ENCODE measurements at places on chromosomes 12 and 14.

DNA sequence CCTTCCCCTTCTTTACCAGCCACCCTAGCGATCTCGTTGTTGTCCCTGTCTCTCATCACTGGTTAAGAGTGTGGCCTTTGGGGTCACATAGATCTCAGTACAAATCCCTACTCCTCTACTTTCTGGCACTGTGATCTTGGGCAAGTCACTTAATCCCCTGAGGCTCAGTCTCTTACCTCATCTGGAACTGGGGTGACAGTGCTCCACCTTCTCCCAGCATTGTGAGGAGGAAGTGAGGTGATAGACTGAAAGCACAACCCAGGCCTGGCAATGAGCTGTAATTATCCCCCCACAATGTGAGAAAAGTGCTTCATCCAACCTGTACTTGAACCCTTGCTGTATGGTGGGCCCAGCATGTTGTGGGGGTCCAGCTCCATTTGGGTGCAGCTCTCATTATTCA is 48.0 kb downstream of the IRAK3 start:
- DNase-seq = no peak

GRCh38 chr14:52051251-52051650 is 17.6 kb downstream of the NID2 start:
- DNase-seq = no peak

GRCh38 chr14:104137297-104138097 is 890 bp upstream of the KIF26A start:
- no peak for DNase-seq

DNA sequence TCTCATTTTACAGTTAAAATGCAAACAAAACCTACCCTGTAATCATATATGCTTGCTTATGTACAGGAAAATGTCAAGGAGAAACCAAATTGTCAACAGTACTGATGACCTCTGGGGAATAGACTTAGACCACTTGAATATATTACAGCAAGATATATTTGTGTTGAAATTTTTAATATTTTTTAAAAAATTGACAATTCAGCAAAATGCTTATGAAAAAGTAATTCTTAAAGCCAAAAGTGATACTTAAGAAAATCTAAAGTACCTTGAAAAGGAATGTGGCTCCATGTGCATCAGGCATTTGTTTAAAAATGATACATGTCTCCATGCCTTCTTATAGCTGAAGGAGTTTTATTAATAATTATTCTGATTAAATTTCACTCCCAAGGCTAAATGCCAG is 49.2 kb downstream of the PTPN21 start:
- no peak for DNase-seq

DNA sequence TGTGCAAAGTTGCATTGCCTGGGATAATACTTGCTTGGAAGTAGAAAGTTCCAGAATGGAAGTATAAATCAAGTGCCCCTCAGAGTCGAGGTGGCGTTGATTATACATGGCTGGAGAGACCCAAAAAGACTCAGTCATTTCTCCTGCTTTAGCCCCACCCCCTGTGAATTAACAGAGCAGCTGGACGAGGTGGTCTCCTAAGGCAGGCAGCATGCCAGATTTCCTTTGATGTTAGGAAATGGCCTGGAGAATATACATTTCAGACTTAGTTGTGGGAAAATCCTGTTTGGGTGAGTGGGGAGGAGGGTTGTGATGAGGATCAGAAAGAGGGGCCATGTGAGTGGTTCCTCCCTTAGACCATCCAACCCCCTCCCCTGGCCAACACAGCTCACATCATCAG is 406.1 kb upstream of the TMPO start:
- DNase-seq = no peak

DNA sequence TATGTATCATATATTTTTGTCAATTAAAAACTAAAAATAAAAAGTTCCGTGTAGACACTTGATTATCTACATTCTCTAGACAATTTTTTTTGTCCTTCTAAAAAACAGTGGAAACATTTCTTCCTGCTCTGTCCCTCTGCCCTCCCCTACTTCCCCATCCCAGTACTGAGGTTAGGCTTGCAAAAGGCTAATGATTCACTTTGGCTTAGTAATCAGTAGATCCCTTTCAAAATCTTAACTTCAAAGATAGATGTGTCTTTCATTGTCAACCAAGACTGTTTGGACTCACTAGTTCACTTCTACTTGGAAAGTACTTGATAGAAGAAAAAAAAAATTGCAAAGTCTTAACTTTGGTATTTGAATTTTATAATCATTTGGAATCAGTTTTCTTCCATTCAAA is 3.8 kb downstream of the SETD3 start:
- DNase-seq = no peak

DNA sequence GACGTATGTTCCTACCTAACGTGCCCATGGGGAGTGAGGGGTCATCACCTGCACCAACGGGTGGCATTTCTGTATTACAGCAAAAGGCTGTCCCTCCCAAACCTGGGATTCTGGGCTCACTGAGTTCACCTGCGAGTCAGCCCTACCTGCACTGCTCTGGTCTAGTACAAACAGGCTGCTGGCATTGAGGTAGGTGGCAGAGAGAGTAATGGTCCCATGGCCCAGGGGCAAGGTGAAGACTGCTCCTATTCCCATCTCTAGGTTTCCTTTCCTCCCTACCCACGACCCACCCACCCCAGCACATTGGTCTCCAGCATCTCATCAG is 421 bp downstream of the SUOX start:
- DNase-seq = no peak

- DNase-seq = no peak
Observed at GRCh38 chr12:61267474-61267873, 992.7 kb upstream of the USP15 start.

DNA sequence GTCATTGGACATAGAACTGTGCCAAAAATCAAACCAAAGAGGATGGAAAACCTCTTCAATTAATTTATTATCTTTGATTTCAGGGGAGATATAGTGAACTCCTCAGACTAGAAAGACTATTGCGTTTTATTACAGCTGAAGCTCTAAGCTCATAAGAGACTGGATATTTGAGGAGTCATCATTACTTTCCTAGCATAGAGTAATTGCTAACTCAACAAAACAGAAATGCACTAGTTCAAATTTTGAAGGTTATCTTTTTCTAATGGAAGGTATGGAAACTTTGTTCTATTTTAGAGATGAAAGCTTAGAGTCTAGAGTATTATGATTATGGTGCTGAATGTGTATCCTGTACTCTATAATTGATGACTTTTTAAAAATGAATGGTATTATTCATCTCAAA is 5.3 kb upstream of the BEST3 start:
- no peak for DNase-seq

GRCh38 chr12:80187660-80188090 is 88.3 kb downstream of the OTOGL start:
- no peak for DNase-seq

DNA sequence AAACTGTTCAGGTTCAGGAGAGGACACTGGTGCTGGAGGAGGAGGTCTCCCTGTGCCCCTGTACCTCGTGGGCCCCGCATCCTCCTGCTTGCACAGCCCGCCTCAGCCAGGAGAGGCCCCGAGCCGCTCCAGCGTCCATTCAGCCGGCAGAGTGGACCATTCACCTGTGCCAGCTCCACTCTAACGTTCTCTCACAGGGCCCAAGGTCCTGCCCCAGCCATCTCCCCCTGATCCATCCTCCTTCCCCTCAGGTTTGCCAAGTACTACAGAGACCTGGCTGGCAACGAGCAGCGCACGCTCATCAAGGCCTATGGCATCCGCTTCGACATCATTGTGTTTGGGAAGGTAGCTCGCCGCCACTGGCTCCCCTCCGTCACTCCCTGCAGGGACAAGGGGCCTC is 22.2 kb downstream of the P2RX4 start:
- no peak for DNase-seq

GRCh38 chr12:27332714-27333402 is at the start of gene BMAL2:
BMAL2 (plus strand) TSS chr12:27332836; CDS start chr12:27333073, 237 bp downstream.
- DNase-seq = no peak

DNA sequence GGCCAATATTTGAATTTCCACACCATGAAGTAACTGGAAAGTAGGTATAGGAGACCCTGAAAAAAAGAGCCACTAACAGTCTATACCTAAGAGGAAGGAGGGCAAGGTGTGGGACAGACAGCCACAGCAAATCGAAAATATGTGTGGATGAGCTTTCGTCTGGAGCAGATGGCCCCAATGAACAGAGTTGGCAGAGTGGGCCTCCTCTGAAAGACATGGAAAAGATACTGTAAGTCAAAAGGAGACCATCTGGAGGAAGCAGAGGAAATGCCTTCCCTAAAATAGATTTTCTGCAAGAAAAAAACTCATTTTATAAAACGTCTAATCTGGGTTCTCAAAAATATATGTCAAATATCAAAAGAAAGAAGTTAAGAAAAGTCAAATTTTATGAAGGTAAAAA is 157.2 kb upstream of the PRKD1 start:
- no peak for DNase-seq

GRCh38 chr12:109626378-109627115 is 53.0 kb downstream of the MVK start:
- DNase-seq = no peak

GRCh38 chr12:77724367-77724957 is 106.2 kb upstream of the NAV3 start:
- no peak for DNase-seq

DNA sequence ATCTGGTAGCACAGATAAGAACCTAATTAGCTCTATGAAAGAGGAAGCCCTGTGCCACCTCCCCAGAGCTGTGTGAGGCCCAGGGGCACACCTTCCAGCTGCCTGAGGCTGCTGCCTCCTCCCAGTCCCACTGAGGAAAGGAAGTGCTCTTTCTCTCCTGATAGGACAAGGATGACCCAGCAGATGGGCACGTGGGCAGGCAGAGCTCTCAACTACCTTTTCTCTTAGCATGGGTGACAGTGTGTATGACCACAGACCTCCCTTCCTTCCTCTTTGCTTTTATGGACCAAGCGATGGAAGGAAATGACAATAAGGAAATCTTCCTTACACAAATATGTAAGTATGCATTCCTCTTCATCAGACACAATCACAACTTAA is 127.6 kb upstream of the AMIGO2 start:
- DNase-seq = no peak

- no peak for DNase-seq
Observed at GRCh38 chr12:26701604-26702215, 131.3 kb downstream of the ITPR2 start.

GRCh38 chr12:108821407-108822397 is 35.7 kb downstream of the SSH1 start:
- no peak for DNase-seq

GRCh38 chr12:25001311-25001710 is 52.4 kb upstream of the BCAT1 start:
- DNase-seq = no peak

- no peak for DNase-seq
Observed at GRCh38 chr12:51626629-51627028, 35.6 kb downstream of the SCN8A start.

GRCh38 chr12:122852336-122853275 is 17.3 kb downstream of the HIP1R start:
- no peak for DNase-seq
